ENCODE measurements at places on chromosomes 5 and 9.

GRCh38 chr5:10761933-10762775 lies 1.1 kb upstream of the DAP start:
- DNase-seq: no peak

- DNase-seq: no peak
These were observed 534.8 kb downstream of the PSAT1 start for GRCh38 chr9:78831726-78832125.

DNA sequence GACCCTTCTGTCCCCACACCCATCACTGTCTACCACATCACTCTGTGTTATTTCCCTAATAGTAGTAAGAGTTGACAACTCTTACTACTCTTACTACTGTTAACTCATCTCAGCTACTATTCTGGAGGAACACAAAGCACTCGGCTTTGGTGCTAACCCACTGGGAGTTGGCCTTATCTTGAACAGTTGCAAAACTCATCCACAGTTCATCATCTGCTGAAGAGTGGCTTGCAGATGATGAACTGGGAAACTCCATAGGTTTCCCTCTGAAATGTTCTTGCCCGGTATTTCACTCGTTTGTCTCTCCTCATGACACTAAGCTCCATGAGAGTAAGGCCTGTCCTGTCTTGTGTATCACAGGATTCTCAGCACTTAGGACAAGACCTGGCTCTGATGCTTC lies 221.4 kb downstream of the NR3C1 start:
- no peak for DNase-seq

- no peak for DNase-seq
These were observed 198.6 kb downstream of the TRIO start for GRCh38 chr5:14341571-14342230.

- DNase-seq: no peak
These were observed 61.6 kb downstream of the CDH6 start for GRCh38 chr5:31255041-31255440.

- DNase-seq: no peak
These were observed 588.0 kb upstream of the KLF4 start for GRCh38 chr9:108077556-108077955.

- DNase-seq: no peak
These were observed 54.3 kb downstream of the TLE1 start for GRCh38 chr9:81634915-81635516.

DNA sequence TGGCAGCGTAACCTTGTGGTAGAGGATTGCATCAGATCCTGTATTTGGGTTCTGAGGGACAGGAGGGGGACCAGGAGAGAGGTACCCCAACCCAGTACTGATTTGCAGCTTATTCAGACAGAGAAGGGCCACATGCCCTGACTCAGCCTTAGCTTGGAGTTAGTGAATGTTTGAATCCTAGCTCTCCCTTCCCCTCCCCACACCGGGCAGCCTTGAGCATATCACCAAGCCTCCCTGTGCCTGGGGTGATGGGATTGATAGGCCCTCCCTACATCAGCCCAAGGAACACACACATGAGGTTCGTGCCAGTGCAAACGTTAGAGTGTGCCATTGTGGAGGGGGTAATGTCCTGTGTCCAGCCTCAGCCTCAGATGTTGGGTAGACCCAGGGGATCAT lies 71.9 kb downstream of the AMBP start:
- no peak for DNase-seq

GRCh38 chr5:171857489-171857876 lies 71.9 kb downstream of the SMIM23 start:
- no peak for DNase-seq

DNA sequence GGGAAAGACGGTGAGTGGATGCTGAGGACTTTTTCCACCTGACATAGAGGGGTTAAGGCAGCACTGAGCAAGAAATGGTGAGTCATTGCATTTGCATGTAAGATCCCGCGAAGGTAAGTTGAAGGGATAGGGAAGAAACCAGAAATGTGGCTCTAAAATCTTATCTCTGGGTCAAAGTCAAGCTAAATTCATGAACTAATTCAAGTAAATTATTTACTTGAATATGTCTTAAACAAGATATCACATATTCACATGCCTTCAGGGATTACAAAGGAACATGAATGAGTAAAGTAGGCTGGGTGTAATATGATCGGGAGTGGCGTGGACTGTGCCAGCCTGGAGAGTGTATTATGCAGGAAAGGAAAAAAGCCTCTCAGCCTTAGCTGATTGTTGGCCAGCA lies 74.4 kb upstream of the EQTN start:
- DNase-seq: no peak

DNA sequence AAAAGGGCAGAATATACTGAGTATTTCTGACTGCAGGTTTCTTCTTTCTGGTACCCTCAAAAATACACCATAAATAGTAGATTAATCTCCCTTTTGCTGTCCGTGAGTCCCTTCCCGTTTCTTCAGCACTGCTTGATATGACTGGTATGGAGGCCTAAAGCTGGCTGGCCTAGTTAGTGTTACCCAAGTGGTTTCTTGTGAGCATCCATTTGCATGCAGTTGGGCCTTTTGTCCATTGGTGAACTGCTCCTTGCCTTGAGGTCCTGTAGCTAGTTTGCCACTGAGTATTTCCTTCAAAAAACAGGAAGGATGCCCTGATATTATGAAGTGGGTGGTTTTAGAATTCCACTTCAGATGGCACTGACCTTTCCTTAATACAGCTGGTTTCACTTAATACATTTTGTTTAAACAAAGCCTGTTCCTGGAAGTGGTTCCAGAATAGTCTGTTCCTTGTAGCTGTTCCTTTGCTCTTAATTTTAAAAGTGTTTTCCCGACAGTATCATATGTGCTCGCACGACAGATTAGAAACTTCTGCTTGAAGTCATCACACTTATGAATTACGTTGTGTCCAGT lies 40.0 kb upstream of the ABL1 start:
- no peak for DNase-seq

DNA sequence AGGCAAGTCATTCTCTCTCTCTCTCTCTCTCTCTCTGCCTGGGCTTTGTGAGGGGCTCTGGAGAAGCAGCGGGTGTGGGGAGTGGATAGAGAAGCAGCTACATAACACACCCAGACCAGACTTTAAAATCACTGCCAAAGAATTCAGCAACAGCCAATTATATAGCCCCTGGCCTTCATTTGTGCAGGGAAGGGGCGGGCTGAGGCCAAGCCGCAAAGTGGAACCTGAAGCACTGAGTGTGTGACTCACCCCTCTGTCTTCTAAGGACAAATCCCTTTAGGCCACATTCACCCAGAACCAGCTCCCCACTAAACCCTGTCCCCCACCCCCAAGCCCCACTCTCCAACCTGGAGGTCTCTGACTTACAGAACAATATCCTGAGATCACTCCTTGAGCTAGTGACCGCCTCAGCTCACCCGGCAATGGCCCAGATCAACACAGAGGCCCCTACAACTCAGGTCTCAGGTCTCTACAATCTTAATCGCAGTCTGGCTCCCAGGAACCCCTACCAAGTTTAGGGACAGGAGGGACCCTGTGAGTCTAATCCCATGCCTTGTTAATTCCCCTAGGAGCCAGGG lies 6.0 kb downstream of the B4GALT1 start:
- no peak for DNase-seq

DNA sequence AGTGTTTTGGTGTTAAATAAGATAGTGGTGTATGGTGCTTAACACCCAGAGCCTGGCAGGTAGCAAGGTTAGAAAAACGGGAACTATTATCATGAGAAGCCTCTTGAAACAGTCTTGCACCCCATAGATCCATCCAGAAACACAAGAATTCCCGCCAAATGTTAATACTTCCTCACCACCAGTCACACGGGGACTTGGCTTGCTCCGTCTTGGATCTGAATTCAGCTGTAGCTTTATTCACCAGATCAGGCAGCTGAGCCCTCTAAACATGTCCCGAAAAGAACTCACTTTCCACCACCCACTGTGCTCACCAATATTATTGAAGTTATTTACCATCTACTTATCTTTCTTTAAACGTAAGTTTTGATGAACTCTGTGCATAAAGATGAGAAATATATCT lies 101.6 kb upstream of the PTPN3 start:
- no peak for DNase-seq

GRCh38 chr5:177545487-177546257 lies 8.7 kb downstream of the FAM193B start:
- DNase-seq: no peak

DNA sequence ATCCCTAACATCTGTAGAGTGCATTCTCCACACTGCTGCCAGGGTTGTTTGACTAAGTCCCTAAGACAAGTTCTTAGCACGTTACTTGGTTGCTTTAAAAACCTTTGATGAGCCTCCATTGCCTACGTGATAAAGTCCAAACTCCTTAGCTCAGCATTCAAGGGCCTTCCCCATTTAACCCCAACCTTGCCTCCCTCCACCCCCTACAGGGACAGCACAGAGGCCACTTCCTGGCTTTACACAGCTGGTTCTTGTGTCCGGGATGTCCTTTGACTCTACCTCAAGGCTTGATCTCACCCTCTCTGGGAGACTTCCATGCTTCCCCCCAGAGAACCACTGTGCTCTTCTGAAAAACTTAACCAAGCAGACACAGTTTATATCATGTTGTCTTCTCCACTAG lies 29.4 kb downstream of the FAM240B start:
- no peak for DNase-seq

DNA sequence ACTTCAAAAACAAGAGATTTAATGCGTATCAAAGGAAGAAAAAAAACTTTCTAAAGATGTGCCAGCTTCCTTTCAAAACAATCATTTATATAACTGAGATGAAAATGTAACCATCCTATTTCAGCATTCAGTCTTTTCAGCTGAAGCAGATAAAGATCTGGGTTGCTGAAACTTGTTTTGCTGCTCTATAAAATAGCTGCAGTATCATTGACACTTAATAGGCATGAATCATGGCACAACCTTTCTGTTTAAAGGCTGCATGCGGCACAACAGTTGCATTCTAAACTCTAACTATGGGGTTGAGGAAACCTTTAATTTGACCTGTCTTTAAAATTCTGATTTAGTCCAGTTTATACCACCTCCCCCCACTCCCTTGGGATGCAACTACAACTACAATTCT lies 196.7 kb downstream of the MPDZ start:
- no peak for DNase-seq

GRCh38 chr5:159163027-159163700 lies 46.2 kb downstream of the RNF145 start:
- DNase-seq: no peak

DNA sequence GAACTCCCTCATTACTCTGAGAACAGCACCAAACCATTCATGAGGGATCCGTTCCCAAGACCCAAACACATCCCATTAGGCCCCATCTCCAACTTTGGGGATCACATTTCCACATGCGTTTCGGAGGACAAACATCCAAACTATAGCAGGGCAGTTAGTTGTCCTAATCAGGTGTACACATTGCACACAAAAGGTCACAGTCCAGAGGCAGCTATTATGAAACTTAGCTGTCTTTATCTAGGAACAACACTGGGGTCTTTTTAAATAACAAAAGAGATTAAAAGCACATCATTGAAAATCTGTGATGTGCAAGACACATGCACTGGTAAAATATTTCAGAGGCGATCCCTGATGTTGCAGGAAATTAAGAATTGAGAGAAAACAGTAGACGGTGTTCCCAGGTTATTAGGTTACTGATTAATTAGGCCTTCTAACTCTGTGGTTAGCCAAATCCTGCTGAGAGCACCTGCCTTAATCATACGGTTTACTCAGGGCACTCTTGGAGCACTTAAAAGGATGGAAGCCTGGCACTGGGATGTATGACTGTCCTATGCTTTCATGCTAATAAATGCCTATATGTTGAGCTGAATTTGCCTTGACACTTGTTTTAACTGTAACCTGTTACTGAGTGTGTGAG lies 1574.5 kb upstream of the WWC1 start:
- no peak for DNase-seq

GRCh38 chr9:129646252-129646651 lies 4.3 kb upstream of the ASB6 start:
- no peak for DNase-seq

DNA sequence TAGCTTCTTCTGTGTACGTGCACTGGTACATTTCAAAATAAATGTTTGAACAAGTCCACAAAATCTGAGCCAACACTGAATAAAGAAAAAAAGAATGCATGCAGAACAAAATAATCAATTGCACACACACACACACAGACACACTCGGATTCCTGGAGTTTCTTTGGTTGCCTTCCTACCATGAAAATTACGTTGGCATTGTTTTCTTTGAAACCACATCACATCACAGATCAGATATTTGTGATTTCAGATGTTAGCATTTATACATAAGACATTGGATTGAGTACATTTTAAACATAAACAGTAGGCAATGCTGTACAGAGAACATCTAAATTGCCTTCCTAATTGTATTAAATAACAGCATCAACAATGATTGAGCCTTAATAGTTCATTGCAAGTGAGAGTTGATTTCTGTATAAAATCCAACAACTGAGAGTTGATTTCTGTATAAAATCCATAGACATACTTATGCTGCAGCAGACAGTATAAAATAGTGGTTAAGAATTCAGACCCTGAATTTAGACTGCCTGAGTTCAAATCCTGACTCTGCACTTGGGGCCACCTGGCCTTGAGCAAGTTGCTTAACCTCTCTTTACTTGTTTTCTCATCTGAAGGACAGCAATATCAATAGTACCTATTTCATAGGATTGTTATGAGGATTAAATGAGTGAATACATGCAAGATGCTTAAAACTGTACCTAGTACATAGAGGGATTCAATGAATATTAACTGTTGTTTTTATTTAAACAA lies 101.7 kb upstream of the IFNE start:
- no peak for DNase-seq

- no peak for DNase-seq
These were observed 38.0 kb downstream of the VAV2 start for GRCh38 chr9:133953976-133954709.

DNA sequence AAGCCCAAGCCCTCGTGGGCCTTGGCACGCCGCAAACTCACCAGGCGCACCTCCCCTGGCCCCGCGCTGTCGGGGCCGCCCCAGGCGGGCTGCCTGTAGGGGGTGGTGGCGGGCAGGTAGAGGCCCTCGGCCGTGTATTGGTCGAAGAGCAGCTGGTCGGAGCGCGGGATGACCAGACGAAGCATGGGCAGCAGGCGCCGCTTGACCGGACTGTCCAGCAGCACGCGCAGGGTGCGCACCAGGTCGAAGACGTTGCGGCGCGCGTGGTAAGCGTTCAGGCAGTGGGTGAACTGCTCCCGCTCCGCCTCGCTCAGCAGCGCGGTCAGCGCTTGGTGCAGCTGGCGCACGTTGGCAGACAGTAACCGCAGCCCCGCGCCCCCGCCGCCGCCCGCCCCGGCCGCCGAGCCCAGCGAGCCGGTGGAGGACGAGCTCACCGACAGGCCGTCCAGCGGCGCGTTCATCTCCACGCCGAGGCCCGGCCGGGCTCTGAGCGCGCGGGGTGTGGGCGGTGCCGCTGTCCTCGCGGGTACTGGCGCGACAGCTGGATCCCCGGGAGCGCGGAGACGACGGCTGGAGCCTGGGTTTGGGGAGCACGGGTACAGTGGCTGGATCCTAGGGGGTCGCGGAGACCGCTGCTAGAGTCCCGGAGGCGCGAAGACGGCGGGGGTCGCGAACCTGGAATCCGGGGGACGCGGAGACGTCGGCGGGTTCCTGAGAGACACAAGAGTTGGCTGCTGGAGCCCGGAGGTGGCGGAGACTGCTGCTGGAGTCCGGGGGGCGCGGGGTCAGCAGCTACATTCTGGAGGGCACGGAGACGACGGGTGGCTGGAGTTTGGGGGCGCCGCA lies 709 bp downstream of the WHRN start:
- peak; percentile 22 for DNase-seq

- DNase-seq: no peak
These were observed 147.8 kb upstream of the IRX2 start for GRCh38 chr5:2899311-2899710.

All from stimulated activated CD4-positive, alpha-beta T cell treated with anti-CD3 and anti-CD28 coated beads, Interleukin-12 subunit alpha, Interleukin-12 subunit beta, amount 100 ng/mL, for 24 hours (primary cell).